Stimulated activated CD8-positive, alpha-beta memory T cell treated with anti-CD3 and anti-CD28 coated beads, Interleukin-2, amount 100 ng/mL, for 48 hours (primary cell): ENCODE measurements at places on chromosomes 5 and 9.

DNA sequence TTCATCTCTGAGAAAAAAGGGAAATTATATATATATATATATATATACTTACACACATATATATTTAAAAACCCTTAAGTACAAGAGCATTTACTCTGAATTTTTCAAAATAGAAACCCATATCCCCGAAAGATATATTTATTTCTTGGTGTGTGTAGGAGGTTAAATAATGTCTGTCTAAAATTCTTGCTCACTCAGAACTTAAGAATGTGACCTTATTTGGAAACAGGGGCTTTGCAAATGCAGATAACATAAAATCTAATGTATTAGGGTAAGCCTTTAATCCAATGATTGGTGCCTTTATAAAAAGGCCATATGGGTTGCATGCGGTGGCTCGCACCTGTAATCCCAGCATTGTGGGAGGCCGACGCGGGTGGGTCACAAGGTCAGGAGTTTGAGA, 517.3 kb upstream of the TLE4 start:
- no peak for DNase-seq

DNA sequence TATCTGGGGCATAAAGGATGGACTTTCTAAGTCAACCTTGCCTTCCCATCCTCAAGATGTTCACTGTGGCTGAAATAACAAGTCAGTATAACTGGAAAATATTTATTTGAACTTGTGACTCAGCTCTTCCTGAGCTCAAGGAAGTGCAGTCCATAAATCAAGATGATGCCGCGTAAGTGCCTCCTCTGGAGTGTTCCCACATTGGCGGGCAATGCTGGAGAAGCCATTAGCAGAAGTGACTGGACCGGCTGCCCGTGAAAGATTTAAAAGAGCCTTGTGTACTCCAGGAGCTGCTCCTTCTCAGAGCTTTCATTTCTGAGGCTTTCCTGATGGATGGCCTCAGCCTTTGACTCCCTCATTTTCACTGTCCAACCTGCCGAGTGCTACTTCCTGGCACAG, 17.4 kb downstream of the TMOD1 start:
- no peak for DNase-seq

GRCh38 chr9:107044872-107045271, 181.9 kb downstream of the ZNF462 start:
- no peak for DNase-seq

DNA sequence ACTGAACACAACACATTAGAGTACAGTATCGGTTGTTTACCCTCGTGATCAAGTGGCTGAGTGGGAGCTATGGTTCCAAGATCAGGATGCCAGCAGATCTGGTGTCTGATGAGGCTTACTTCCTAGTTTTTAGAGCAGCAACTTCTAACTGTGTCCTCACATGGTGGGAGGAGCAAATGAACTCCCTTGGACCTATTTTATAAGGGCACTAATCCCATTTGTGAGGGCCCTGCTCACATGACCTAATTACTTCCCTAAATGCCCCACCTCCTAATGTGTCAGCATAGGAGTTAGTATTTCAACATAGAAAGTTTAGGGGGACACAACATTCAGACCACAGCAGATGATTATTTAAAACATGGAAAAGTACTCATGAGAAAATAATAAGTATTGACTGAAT, 111.8 kb downstream of the GCNT1 start:
- DNase-seq: no peak

DNA sequence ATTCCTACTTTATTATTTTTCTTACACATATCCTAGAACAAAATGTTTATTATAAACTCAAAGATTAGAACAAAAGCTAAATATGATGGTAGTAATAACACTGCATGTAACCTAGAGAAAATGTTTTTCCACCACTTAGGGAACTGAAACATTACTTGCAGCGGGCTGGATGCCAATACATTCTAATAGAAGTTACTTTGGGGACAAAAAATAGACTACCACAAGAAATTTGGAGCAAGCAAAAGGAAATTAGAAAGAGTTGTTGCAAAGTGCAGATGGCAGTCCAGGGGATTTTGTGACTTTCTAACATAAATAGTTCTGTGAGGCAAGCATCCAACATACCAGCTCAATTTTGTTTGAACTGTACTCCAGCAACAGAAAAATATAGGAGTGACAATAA, 255.3 kb upstream of the GRIN3A start:
- DNase-seq: no peak

DNA sequence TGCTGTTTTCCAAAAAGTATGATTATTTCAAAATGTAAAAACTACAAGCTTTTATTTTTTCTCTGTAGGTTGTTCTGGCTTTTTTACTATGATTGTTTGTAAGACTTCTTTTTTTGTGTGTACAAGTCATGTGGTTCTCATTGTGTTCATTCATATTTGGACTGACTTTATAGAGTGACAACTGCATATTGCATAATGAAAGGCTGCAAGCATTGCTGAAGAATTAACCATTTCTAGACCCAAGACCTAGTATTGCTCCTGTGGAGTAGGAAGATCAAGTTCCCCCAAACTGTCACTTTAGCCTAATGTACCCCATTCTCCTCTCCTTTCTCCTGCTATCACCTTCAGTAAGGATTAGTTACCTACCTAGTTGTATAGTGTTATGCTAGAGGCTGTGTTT, 10.0 kb downstream of the MAP1B start:
- no peak for DNase-seq

GRCh38 chr9:7001571-7001970, 243.8 kb downstream of the KDM4C start:
- DNase-seq: no peak

- DNase-seq: peak; percentile 78
Observed at GRCh38 chr9:137067860-137068538, 2.4 kb downstream of the SAPCD2 start.

GRCh38 chr5:158811921-158812320, 287.8 kb downstream of the EBF1 start:
- DNase-seq: no peak

- DNase-seq: no peak
Observed at GRCh38 chr9:78032730-78033457, 1.3 kb upstream of the GNAQ start.

DNA sequence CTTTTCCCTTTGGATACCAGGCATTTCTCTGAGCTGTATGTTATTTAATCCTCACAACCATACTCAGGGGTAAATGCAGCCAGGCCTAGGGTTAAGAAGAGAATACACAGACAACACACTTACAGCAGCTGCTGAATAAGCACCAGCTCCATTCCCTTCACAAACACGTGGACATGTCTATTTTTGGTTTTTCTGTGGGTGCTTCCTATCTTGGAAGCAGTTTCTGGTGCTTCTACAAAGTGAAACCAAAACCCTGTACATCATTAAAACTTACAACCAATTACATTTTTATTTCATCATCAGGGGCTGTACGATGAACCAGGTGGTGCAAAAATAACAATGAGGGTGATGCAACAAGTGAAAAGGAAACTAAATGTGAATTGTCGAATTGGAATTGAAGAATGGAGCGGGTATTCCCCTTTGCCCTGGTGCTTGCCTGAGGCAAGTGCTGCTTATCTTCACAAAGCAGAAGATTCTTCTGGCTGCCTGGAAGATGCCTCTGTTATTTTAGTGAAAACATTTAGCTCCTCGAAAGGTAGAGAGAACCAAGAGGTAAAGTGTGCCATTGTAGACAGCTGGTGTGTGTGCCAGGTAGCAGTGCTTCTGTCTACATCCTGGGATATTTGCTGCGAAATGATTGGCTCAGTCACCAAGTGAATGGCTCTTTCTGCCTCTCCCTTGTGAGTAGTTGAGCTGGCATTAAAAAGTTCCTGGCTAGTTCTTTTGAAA, 18.6 kb upstream of the IFNB1 start:
- no peak for DNase-seq

GRCh38 chr5:132052520-132052919, 7.9 kb upstream of the IL3 start:
- no peak for DNase-seq

DNA sequence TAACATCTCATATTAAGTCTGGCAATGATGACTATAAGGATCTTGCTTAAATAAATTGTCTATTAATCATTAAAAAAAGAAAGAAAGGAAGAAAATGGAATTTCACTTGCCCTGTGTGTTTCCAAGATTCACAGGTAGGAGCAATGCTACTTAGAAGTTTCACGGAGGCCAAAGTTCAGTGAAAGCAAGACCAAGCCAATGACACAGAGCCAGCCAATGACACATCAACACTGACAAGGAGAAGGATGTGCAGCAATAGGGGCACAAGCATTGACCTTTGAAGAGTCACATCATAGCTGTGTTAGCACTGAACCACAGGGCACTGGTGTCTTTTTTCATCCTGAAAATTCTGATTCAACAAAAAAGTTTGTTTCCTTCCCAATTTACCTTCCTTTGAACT, 364.3 kb downstream of the PDE4D start:
- no peak for DNase-seq

GRCh38 chr5:158923799-158924551, 175.7 kb downstream of the EBF1 start:
- no peak for DNase-seq

DNA sequence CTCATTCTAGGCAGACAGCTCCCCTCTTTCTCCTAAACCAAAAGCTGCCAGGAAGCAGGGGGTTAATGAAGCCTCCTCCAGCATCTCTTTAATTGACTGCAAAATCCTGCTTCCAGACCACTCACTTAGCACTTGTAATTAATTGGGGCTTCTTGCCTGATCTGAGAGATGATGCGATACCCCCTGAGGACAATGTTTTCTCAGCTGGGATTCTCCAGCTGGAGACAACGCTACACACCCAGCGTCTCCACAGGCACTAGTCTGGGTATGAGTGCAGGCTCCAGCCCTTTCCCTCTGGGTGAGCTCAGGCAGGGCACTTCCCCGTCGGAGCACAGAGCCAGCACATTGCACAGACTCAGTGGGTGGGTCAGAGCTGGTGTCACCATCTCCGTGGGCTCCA, 16.1 kb downstream of the CPLX2 start:
- no peak for DNase-seq

GRCh38 chr9:134208310-134208841, 44.0 kb upstream of the RNU6ATAC start:
- no peak for DNase-seq

GRCh38 chr9:80836013-80836412, 853.3 kb downstream of the TLE1 start:
- no peak for DNase-seq

DNA sequence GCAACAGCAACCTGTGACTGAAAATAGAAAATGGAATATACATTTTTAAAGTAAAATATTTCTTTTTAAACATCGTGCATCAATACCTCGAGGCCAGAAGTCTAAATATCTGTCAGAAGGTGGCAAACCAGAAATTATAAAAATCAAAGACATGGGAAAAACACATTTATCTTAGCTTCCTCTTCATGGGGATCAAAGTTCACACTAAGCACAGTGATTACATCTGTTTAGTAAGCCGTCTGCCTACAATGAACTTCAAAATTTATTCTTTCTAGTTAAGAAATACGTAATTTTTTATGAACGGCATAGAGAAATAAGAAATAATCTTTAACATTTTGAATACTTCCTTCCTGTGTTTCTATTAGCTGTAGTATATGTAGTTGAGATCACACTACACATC, 17.9 kb upstream of the SV2C start:
- DNase-seq: no peak

GRCh38 chr9:38207247-38207778, 138.3 kb upstream of the SHB start:
- no peak for DNase-seq

GRCh38 chr9:115591584-115591984, 473.6 kb upstream of the TNC start:
- DNase-seq: no peak

GRCh38 chr5:11164531-11165294, 403.7 kb upstream of the DAP start:
- no peak for DNase-seq

- DNase-seq: no peak
Observed at GRCh38 chr5:168311061-168311566, 19.7 kb downstream of the WWC1 start.

- no peak for DNase-seq
Observed at GRCh38 chr9:107123389-107123788, 159.7 kb upstream of the RAD23B start.

- no peak for DNase-seq
Observed at GRCh38 chr9:28092981-28093936, 520.0 kb upstream of the C9orf72 start.

- no peak for DNase-seq
Observed at GRCh38 chr9:4583001-4583400, 79.1 kb upstream of the PLPP6 start.

- DNase-seq: no peak
Observed at GRCh38 chr9:134185536-134186011, 21.2 kb upstream of the RNU6ATAC start.

DNA sequence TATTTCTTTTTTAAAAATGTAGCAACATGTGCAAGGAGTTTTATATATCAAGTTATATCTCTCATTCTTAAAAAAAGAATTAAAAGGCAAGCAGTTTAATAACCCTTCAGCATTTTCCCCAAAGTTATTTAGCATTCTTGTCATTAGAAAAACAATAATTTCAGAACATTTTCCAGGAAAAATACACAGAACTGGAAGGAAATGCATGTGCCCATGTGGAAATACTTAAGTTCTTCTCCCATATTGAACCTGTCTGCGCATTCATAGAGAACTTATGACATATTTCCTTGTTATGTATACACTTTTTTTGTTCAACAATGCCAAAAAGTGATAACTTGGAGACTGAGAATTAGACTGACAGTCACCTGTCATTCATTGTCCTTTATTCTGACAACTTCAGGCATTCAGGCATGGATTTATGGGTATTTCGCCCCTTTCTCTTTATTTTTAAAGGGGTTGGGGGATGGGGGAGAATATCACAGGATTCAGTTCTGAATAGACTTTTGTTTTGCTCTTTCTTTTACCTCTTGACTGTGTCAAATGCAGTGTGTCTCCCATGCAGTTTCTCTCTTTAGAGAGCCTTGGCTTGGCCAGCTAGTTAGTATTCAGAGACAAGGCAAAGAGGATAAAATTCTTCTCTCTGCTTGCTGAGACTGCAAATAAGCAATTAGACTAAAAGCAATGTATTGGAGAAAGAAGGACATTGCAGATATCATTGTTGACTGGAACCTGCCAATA, 701.0 kb downstream of the NR2F1-AS1 start:
- no peak for DNase-seq

- DNase-seq: no peak
Observed at GRCh38 chr9:117034866-117035265, 347.8 kb downstream of the TRIM32 start.

DNA sequence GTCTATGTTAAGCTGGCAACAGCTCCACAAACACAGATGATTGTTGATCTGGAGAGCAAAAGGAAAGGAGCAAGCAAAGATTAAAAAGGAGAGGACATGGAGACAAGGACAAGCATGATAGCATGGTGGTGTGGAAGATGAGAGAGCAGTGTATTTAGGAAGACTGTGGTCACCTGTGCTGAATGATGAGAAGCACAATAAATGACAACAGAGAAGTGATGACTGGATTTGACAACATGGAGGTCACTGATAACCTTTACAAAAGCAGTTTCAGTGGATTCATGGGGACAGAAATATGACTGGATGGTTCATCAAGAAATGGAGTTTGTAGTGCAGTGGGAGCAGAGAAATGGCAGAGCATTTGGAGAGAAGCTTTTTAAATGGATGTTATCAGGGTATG, 20.2 kb downstream of the TTC33 start:
- DNase-seq: no peak

DNA sequence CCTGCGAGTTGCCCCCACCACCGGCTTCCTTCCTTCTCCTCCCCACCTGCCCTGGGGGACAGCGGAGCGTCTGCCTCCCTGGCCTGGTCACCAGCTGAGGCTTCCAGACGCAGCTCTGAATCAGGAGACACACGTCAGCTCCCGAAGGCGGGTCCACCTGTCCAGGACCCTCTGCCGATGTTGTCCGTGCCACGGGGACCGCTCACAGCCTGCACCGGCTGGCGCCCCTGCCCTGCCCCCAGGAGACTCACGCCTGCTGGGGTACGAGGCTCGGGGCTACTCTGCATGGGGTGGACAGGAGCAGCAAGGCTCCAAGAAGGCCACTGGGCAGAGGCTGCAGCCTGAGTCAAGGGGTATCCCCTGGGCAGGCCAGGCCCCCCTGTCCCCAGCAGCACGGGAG, 1.9 kb upstream of the CCDC187 start:
- DNase-seq: no peak
